Chondrocyte (in vitro differentiated cells): ENCODE measurements at places on chromosomes 5 and 9. TPM values are rescaled to one million over a fixed set of nuclear protein-coding genes. Genes with fewer than 3 reads are reported as not detected.

GRCh38 chr5:96691503-96692303 is 29.5 kb downstream of the CAST start:
- no peak for DNase-seq

SGCD gene
- 8.1 to 27.7 TPM (median 8.4 TPM) in 3 replicates for total RNA-seq

GRCh38 chr9:91100878-91101450 is 260.8 kb downstream of the AUH start:
- DNase-seq, result no peak

DNA sequence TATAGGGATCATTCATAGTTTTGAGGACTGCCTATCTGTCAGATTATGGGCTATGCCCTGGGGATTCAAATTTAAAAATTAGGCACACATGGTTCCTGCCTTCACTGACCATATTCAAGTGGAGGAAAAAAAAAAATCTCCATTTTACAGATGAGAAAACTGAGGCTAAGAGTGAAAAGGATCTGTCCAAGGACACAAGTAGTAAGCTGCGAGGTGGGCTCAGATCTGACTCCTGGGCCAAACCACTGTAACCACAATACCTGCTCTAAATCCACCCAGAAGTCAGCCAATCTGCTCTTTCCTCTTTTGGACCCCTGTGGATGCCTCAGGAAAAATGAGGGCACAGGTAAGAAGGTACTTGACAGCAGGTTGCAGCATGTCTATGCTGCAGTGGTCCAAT is 2.8 kb upstream of the TOR1A start:
- DNase-seq, result no peak

- no peak for DNase-seq
These were observed 700.6 kb downstream of the SEMA5A start for GRCh38 chr5:8845296-8845695.

GRCh38 chr9:37464006-37464405 is 1.2 kb downstream of the ZBTB5 start:
- DNase-seq, result no peak

- DNase-seq, result no peak
These were observed 60.3 kb downstream of the DAPK1 start for GRCh38 chr9:87557996-87558395.

KCNIP1 gene
- total RNA-seq, result 7.7 to 12.0 TPM (median 8.7 TPM) in 3 replicates

DNA sequence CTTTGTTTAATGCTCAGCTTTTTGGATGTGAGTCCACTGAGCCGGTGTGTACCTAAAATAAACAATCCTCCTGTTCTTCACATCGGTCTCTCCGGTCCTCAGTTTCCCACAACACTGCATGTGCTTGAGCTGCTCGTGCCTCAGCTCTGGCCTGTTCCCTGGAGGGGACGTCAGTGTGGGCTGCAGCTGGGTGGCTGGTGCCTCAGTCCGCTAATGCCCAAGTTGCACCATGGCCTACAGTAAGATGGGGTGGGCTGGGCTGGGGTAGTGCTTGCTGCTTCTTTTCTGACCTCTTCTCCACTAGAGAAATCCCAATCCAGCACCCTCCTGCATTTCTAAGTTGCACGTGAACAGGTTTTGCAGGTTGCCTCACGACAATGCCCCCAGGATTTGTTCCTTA is 595 bp upstream of the BTNL9 start:
- no peak for DNase-seq

DNA sequence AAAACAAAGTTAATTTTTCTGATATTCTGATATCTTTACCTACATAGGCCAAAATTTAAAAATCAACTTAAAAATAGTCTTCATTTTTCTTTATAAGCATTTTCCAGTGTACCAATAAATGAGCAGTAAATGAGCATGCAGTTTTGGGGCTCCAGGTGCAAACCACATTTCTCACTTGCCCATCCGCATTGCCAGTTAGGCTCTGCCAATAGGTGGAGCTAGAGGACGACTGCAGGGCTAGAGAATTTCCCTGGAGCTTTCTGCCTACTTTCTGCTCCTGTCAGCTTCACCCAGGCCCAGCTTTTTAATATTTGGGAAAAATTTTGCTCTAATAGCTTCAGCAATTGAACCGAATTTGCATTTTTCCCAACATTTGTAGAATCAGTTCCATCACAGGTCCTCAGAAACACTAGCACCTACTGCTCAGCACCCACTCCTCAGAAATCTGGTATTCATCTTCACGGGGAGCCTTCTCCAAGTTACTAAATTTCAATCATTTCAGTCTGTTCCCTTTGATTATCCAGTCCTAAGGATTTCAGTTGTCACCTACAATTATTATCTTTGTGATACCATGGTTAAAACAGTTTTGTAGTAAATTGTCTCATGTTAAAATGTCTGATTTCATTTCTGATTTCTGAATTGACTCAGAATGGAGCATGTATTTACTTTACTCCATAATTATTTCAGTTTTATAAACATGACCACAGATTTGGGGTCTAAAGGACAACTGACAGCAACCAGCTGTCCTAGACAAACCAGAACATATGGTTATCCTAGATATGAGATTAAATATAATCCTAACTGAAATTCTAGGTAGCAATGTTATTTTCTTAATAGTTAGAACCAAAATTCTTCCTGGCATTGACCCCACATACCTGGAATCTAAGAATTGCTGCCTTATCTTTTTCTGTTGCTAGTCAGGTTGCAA is 104.6 kb upstream of the FAM174A start:
- no peak for DNase-seq

- no peak for DNase-seq
These were observed 87.2 kb downstream of the ARHGAP26 start for GRCh38 chr5:142857405-142857804.

DNA sequence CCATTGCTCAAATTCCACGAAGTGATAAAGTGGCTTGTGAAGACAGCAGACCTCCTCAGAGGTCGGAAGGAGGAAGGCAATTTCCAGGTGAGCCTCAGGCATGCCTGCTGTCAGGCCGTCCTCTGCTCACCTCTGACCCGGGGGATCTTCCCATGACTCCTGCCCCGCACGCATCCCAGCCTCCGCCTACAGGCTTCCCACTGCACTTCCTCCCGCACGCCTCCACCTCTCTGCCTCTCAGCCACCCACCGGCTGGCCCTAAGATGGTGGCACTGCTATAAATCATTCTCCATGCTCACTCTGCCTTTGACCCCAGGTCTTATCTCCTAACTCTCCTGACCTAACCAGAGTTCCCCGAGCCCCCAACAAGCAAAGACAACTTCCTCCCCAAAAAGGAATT is 49.4 kb upstream of the DNAH5 start:
- DNase-seq, result no peak

DNA sequence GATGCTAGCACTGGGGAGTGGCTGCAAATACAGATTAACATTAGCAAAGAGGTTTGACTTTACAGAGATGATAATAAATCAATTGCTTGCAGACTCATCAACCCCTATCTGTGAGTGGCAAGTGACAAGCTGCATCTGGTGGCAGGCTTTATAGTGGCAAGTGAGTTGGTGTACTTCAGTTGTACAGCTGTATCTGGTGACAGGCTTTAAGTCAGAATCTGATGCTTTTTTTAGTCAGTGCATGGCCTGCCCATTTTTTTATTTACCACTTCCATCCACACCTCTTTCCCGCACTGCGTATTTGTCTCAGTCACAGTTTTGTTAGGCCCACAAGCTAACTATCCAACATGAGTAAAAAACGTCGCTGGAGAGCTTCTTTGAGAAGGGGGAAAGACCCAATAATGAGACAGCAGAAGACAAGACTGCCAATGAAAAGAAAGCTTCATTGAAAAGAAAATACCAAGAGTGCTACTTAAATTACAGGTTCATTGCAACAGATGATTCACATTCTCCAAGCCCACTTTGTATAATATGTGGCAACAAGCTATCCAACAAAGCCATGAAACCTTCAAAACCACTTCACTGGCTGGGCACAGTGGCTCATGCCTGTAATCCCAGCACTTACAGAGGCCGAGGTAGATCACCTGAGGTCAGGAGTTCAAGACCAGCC is 23.1 kb downstream of the ANP32B start:
- DNase-seq, result no peak

GIN1 gene
- 3.3 to 5.5 TPM (median 4.5 TPM) in 3 replicates for total RNA-seq

GRCh38 chr5:82073179-82073578 is 101.4 kb downstream of the ATG10 start:
- DNase-seq, result no peak

WDR38 gene
- total RNA-seq, result not detected in 3 replicates

- DNase-seq, result no peak
These were observed 31.1 kb upstream of the NRARP start for GRCh38 chr9:137333016-137333671.
